ENCODE measurements at places on chromosomes 5 and 9.

DNA sequence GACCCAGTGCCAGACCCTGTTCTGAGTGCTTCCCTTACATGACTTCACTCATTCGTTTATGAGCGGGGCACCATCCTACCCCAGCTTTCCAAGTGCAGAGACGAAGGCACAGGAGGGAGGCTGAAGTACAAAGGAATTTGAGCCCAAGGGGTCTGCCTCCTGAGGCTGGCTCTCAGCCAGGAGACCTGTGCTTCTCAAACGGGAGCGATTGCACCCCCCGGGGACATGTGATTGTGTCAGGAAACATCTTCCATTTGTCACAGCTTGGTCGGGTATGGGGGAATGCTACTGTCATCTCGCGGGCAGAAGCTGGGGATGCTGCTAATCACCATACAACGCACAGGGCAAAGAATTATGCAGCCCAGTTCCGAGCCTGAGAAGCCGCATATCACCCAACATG lies 23.9 kb downstream of the ADCY2 start:
- no peak for DNase-seq

GRCh38 chr5:6084376-6084775 lies 294.0 kb downstream of the MED10 start:
- DNase-seq, result no peak

GRCh38 chr5:59236448-59236847 lies 653.6 kb downstream of the RAB3C start:
- no peak for DNase-seq

- no peak for DNase-seq
These were observed 752 bp downstream of the CCNJL start for GRCh38 chr5:160311491-160312133.

DNA sequence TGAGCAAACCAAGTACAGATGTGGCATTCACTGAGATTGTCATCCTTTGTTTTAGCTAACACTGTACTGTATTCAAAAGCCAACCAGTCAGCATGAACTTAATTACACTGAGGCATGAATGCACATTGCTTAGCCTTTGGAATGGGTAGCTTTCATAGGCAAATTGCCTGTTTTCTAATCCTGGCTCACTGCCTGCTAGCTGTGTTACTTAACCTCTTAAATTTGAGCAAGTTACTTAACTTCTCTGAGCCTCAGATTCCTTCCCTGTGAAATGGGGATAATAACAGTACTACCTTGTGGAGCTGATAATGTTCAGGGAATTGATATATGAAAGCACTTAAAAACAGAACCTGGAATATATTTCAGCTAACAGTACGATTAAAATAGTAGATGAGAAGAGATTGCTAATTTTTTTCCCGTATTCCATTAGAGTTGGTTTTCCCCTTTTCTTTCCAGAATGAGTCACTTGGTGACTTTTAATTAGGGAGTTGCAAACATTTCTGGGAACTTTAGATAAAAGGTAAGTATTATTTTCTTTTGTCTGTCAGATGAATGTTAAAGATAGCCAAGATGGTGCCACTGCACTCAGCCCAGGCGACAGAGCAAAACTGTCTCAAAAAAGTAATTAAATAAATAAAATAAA lies 43.9 kb downstream of the ARRDC3 start:
- DNase-seq, result no peak

GRCh38 chr9:389159-389558 lies 174.5 kb downstream of the DOCK8 start:
- no peak for DNase-seq

DNA sequence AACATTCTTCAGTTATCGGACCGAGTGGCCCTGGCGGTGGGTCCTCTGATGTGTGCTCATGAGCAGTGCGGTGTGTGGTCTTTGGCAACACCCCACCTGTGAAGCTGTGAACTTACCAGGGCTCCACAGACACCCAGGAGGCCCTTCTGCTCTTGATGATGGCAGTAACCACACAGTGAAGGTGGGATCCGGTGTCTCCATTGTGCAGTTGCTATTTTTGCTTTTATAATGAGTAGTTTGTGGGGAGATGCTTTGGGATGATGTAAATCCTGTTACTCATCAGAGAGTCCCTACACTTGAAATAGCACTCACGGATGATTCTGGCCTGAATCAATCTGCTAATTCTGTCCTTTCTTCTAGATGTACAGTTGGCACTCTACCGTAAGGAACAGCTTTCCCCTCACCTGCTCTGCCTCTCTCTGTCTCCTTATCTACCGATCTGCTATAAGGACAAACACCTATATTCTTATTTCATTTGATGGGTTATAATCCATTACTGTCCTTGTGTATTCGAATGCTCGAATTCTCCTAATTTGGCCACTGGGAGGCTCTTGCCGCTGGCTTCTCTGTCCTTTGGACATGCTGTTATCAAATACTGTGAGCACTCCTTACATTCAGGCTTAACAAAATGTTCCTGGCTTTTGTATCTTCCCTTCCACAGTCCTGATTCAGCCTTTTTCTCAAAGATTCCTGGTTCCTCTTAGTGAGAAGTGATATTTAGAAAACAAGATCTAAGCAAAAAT lies 20.2 kb downstream of the ATPSCKMT start:
- DNase-seq, result no peak

GRCh38 chr9:36576866-36577265 lies 4.2 kb downstream of the MELK start:
- no peak for DNase-seq

DNA sequence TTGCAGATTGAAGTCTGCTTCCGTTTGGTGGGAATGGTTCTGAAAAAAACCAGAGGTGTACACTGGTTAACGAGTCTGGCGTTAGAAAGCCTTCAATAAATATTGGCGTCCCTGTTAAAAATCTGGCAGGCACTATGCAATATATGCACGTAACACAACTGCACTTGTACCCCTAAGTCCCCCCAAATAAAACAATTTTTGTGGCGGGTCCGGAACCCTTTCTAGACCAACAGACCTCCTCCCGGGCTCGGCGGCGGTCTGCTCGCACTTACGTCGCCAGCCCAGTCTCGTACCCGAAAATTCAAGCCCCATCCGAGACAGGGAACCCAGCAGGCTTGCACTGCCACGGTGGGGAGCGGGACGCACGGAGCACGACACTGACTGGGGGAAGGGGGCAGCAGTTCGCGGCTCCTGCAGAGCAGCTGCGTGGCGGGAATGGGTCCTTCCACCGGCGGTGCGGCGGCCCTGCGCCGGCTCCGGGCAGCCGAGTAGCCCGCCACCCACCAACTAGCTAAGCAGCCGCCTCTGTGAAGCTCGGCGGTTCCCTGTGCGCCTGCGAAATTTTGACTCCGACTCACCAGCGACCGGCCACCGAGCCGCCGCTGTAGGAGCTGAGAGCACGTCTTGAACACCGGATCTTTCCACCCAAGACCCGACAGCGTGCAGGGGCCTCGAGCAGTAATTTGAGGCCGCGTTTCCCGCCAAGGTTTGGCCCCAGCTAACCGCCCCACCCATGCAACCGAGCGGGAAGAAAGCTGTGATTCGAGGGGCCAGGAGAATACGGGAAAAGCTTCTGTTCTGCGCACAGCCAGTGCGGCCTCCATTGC lies 3.9 kb downstream of the MCIDAS start:
- no peak for DNase-seq

DNA sequence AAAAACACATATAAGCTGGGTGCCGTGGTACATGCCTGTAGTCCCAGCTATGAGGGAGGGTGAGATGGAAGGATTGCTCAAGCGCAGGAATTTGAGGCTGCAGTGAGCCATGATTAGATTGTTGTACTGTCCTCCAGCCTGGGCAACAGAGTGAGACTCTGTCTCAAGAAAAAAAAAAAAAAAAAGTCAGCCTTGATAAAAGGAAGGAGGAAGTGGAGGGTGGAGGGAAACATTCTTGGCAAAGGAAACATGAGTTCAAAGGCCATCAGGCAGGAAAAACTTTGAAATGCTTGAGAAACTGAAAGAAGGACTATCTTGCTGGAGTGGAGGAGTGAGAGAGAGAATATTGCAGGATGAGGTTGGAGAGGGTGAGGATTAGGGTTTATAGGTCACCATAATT lies 18.3 kb upstream of the ANKHD1 start:
- DNase-seq, result no peak

DNA sequence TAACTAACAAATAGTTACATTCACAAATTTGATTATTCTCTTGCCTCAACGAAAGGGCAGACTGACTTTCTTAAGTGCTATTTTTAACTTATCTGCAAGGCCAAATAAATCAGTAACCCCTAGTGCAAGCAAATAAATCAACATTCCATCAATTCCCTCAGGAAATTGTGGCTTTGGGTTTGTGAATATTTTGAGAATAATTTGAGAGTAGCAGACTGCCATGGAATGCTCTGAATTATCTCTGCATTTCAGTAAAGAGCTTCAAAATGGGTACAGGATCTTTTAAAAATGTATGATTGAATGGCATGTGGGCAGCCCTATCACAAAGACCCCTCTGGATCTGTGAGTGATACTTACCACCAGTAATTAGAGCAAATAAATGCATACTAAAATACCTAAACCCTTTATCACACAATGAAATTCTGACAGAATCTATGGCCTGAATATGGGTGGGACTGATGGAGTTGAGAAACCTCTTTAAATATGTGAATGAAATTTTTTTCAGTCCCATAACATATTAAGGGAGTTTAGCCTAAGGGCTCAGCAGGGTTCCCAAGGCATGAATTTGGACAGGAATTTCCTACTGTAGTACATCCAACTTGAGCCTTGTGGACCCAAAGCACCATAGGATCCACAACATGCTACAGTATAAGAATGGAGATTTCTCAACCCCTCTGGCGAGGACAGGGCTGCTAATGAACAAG lies 92.5 kb upstream of the ITGA2 start:
- no peak for DNase-seq

DNA sequence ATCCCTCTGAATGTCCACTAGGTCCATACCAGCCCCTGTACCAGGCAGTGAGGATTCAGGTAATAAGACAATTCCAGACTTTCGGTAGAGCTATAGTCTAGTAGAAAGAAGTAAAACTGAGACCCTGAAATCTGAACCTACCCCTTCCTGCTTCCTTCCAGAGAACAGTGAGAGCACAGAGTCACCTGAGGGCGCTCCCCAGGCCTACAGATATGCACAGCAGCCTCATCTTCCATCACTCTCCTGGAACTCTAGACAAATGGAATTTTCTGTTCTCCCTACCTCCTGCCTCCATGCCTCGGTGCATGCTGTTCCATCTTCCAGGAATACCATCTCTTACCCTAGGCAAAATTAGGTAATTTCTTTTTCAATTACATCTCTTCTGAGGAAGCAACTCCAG lies 3.1 kb upstream of the GNA14 start:
- DNase-seq, result no peak

GRCh38 chr5:59565551-59565950 lies 328.0 kb downstream of the PDE4D start:
- DNase-seq, result no peak

DNA sequence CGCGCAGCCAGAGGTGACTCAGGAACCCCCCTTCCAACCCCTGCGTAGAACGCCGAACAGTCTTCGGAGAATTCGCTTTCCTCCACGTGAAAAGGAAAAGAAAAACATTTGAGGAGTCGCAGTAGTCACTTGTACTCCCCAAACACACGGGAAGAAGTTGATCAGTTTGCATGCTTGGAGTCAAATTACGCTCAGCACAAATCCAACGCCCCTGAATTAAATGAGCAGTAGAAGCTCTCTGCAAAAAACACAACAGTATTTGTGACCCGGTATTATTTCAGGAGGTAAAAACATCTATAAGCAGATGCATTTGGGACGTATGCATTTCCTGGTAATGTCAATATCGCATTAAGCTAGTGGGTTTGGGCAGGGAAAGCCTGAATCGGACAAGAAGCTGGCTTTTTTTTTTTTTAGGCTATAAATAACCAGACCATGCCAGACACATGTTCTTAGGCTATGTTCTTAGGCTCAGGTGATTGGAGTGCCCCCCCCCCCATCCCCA lies 854 bp upstream of the ARL15 start:
- DNase-seq, result no peak

DNA sequence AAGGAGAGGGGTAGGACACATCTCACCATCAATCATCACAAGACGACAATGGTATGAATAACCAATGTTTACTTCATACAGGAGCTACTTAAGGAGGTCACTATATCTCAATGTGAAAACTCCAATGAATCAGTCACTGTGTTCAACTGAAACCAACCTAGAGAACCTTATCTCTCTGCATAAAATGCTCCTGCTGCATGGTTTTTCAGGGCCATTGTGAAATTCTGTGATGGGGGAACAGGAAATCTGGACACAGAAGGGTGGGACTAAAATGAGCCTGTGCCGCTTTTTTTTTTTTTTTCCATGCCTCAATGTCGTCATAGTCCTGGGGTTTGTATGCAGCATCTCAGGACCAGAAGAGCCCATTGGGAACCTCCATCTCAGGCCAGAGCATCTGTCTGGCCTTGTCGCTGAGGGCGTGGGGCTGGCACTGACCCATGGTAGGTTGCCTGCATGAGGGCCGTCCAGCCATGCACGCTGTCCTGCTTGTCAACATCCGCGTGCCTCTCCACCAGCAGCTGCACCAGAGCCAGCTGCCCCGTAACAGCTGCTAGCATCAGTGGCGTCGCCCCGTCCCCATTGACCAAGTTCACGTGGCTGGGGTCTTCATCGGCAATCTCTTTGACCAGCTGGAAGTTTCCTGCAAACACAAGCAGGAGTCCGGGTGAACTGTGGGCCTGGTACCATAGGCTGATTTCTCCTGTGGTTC lies 12.7 kb downstream of the ANKS6 start:
- no peak for DNase-seq

DNA sequence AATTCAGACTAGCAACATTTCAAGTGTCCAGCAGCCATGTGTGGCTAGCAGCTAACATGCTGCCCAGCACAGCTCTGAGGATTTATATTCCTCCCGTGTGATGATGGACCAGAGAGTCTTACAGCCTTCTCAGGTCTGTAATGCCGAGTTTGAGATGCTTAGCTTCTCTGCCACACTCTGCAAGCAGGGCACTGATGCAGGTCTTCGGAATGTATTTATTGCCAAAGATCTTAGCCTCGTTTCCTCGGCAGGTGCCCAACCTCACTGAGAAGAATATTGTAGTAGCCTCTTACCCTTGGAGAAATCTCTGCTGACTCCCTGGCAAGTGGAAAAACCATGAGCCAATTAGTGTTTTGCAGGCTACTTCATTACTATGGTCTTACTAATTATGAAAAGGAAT lies 3.7 kb upstream of the RAI14 start:
- no peak for DNase-seq

DNA sequence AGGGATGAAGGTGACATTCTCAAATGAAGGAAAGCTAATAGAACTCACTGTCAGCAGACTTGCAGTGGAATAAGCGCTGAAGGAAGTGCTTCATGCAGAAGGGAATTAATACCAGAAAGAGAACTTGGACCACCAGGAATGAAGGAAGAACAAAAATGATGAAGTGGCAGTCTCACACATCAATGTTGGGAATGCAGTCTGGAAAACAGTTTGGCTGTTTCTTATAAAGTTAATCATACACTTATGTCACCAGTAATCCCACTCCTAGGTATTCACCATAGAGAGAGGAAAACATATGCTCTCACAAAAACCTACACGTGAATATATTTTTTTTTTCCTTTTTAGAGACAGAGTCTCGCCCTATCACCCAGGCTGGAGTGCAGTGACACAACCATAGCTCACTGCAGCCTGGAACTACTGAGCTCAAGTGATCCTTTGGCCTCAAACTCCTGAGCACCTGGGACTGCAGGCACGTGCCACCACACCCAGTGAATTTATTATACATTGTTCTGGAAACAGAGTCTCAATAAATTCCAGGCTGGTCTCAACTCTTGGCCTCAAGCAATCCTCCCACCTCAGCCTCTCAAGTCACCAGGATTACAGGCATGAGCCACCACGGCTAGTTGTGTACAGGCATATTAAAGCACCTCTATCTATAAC lies 81.2 kb downstream of the ROR2 start:
- no peak for DNase-seq

Data from stimulated activated CD8-positive, alpha-beta memory T cell treated with anti-CD3 and anti-CD28 coated beads, Interleukin-2, amount 100 ng/mL, for 1 hour (primary cell).